T-cell (primary cell): ENCODE measurements at places on chromosomes 3 and 15.

- no peak for DNase-seq
Observed at GRCh38 chr3:188396900-188397299, 242.9 kb downstream of the LPP start.

DNA sequence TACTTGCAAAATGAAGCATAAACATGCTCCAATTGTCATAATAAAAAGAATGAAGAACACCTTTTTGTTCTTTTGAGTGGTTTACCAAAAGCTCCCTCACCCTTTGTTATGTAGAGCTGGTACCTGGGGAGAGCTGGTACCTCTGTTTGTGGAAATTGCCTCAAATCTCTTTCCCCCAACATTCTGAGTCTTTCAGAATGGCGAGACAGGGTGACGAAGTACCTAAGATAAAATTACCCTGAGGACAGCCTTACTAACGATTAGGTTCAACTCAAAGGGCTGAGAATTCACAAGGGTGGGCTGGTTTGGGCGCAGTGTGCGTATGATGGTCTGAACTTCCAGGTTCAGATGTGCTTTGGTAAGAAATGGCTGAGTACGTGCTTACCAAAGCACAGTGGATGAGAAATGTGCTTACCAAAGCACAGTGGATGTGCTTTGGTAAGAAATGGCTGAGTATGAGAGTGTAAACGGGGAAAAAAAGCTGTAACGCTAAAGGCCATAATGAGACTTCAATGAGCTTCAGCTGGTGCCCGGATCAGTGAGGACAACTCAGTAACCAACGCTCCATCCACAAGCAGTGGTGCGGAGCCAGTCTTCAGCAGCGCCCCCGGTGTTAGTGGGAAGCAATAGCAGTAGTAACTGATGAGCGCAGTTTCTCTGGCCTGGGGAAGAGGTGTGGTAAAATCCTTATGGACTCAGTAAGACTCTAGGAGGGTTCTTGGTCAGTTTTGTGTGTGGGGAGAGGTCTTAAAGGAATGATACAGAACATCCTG lies 72.3 kb upstream of the LRIG1 start:
- no peak for DNase-seq

GRCh38 chr15:62887113-62887570 lies 155.4 kb upstream of the TPM1 start:
- DNase-seq, result no peak

DNA sequence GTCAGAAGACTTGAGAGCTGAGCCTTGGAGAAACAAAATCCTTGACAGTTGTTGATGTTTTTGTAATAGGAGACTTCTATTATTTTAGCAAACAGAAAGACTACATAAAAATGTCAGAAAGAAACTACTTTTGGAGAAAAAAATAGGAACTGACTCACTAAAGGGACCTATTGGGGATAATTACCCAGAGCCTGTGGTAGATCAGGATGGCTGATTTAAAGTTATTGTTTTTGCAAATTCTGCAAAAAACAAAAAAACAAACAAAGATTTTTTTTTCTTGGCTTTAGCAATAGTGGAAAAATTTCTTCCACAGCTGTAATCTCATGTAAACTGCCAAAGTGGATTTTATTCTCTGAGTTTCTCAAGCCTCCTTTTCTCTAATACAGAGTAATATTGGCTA lies 101.5 kb upstream of the SATB1 start:
- DNase-seq, result no peak

GRCh38 chr3:158790901-158791589 lies 10.8 kb upstream of the MFSD1 start:
- DNase-seq, result peak; percentile 33

GRCh38 chr3:99466331-99466730 lies 172.1 kb upstream of the COL8A1 start:
- no peak for DNase-seq

DNA sequence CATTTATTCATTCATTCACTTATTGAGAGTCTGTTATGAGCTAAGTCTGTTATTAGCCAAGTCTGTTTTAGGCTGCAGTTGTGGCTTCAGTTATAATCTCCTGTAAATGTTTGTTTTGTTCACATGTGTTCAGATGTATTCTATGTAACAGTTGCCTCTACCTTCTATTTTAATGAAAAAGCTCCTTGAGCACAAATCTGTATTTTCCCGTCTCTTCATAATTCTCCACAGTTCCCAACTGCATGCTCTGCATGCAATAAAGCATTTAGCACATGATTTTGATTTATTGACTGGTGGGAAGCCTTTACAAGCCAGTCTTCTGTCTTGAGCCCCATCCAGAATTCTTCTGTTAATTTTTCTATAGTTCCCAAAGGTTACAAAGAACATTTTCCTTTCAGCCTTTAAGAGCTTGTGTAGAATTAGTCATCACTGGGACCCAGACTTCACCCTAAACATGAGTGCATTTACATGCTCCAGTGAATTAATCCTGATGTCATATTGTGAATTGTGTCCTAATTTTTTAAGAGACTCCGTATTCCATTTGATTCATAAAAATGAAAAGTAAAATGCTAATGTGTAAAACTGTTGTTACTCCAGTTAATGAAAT lies 122.3 kb upstream of the NR2E3 start:
- DNase-seq, result no peak

GRCh38 chr15:83571820-83572707 lies 81.9 kb upstream of the ADAMTSL3 start:
- DNase-seq, result no peak

GRCh38 chr3:99407257-99407656 lies 231.1 kb upstream of the COL8A1 start:
- DNase-seq, result no peak

GRCh38 chr3:14565868-14566588 lies 25.9 kb upstream of the GRIP2 start:
- DNase-seq, result no peak

GRCh38 chr3:48371651-48372376 lies at the start of gene FBXW12:
Gene FBXW12 (plus strand): TSS chr3:48372219. CDS start chr3:48372768, 549 bp downstream.
- no peak for DNase-seq

GRCh38 chr3:40895109-40895508 lies 304.2 kb upstream of the CTNNB1 start:
- DNase-seq, result no peak

GRCh38 chr3:37601832-37602231 lies 259.8 kb upstream of the CTDSPL start:
- no peak for DNase-seq

DNA sequence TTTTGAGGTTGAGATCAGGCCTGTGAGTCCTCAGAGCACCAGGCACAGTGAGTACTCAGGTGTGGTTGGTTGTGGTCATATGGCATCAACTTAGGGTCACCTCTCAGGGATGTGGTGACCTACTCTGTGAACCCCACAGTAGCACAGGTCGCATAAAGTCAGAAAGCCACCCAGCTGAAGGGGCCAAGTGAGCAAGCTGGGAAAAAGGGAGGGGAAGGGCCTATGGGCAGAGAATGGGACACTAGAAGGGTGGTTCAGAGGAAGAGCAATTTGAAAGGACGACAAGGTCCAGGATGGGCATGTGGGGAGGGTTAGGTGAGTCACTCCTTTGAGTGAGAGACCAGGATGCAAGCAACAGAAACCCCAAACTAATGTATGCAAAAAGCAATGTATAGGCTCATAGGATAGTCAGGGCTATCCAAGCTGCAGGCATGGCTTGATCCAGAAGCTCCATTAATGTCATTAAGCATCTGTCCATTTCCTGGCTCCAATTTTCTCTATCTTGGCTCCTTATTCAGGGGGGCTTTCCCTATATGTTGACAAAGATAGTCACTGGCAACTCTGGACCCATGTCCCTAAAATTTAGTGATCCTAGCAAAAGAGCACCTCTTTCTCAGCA lies 33.5 kb downstream of the HMCES start:
- no peak for DNase-seq

DNA sequence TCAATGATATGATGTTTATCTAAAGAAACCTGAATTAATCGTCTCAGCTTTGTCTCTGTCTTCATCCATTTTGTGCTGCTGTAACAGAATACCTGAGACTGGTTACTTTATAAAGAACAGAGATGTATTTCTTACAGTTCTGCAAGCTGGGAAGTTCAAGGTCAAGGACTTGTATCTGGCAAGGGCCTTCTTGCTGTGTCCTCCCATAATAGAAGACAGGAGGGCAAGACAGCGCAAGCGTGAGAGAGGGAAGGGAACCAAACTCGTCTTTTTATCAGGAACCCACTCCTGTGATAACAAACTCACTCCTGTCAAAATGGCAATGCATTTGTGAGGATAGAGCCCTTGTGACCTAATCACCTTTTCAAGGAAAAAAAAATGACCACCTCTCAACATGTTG lies 131.5 kb downstream of the GHSR start:
- DNase-seq, result no peak

DNA sequence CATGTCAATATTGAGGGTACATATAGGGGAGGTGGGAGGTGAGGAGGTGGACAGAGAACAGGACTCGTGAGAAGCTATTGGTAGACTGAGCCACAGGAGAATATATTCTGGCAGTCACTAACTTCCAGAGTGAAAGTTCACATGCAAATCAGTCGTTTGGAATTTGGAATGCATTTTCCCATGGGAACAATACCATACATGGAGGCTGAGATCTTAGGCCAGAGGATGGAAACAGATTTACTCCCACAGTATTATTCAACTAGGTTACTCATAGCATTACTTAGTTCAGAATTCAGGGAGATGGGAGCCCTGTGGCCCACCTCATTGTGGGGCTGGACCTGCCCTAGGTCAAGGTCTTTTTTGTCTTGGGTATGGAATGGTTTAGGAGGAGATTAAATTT lies 36.4 kb upstream of the ABHD2 start:
- no peak for DNase-seq

- no peak for DNase-seq
Observed at GRCh38 chr3:57764794-57765193, 8.7 kb downstream of the SLMAP start.

DNA sequence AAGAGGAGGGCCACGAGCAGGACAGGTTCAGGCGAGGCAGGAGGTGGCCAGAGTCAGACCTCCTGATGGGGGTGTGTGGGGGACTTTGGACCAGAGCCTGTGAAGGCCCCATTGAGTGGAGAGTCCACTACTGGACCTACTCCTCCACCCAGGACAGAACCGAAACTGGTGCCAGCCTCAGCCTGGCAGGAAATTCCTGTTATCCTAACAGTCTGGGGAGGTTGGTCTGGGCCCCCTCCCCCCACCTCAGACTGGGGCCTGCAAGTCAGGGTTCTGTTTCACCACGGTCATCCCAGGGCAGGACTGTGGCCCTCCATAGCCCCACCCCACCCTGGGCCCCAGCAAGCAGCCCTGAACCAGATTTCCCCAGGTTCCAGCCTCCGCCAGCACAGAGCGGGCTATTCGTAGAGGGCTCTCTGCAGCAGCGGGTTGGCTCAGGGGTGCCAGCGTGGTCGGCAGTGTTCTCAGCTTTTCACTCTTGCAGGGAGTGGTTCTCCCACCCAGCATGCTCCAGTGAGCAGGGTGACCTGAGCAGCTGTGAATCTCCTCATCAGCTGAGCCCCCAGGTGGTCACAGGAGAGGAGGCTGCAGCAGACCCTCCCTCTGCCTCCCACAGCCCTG lies 217.3 kb downstream of the TBC1D2B start:
- no peak for DNase-seq

DNA sequence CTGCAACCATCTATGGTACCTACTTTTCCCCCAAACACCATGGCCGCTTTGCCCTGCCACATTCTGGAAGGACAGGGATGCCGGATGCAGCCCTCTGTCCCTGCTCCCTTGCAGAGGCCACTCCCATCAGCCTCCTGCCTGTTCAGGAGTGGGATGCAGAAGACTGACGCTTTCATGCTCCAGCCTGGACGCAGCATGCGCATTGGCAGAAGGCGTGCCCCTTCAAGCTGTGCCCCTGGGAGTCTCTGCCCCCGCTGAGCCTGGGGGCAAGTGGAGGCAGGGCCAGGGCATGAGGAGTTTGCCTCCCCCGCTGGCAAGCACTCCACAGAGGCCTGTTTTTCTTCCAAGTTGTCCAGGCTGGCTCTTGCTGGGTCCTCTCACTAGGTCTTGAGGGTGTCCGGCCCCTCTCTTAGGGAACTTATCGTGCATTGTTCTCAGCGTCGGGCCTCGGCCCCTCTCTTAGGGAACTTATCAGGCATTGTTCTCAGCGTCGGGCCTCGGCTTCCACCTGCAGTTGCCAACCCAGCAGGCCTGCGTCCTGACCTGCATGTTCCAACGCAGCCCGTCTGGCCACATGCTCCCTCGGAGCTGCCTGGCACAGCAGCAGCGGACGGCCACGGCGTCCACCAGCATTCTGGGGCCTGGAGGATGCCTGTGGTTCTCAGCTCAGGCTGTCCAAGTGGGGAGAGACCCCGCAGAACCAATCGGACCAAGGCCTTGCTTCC lies 14.6 kb upstream of the SNRPA1 start:
- no peak for DNase-seq

DNA sequence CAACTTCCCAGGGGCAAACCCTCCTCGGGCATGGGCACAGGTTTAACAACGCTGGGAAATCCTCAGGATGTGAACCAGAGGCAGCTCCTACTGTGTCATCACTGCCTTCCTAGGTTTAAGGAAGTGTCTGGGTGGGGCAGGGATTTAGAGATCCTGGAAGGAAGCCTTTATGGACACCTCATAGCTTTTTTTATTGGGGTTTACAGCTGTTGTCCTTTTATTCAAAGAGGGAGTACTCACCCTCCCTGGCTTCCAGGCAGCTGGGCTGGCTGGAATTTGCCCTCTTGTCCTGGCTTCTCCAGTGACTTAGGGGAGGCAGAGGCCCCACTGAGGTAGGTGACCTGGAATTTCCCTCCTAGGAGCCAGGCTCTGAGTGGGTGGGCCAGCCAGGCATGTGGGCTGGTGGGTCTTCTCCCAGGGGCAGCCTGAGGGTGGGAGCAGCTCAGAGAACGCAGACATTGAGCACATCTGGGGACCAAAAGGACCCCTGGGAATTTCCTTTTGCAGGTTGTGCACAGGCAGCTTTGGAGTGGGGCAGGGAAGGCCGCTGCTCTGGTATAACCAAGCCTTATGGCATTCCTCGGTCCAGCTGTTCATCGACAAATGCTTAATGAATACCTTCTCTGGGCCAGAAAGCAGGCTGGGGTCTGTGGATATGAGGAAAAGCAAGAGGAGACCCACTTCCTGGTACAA lies 13.5 kb upstream of the FAM3D start:
- no peak for DNase-seq
